ENCODE measurements at places on chromosomes 16 and 17.
A peak's percentile ranks its signal among the peaks of the same experiment; 100 is the strongest.

DNA sequence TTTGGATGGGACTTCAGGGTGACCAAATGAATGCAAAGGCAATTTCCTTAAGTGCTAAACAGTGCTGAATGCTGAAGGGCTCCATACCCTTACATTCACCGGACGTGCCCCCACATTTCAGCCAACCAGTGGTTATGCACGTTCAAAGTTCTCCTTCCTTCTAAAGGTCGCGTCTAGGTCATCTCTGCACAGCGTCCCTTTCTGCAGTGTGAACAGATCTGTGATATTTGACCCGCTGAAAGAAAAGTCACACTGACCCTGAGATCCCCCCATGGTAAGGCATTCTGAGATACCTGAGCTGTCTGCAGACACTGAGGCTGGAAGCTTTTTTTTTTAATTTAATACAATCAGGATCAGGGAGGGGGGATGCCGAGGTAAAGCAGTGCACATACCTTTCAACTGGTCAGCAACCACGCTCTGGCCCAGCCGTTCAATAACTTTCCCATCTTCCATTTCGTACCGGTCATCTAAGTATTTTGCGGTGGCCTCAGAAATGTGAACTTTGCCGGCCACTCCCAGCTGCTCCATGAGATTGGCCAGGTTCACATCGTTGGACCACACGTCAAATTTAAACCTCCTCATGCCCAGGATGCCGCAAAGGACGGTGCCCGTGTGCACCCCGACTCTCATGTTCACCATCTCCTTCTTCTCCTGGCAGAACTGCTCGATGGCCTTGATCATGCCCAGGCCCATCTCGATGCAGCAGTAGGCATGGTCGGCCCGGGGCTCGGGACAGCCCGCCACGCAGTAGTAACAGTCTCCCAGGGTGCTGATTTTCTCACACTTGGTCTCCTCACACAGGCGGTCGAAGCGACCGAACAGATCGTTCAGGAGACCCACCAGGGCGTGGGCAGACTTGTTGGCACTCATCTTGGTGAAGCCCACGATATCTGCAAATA, 2.6 kb downstream of the ADCY9 start:
- no peak for DNase-seq

DNA sequence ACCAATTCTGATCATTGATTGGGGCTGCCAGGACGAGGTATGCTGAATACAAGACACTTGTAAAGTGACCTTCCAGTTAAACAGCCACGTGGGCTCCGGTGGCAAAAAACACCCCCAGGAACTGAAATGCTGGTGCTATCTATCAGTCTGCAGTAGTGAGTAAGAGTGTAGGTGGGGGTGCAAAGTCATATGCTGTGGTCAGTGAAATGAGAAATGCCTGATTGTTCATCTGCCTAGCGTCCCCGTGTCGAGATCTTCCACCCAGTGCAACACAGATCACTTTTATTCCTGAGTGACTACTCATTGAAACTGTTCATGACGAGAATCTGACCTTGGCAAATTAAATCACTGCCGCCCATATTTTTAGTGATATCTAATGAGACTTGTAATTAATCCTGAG, 806.5 kb upstream of the GOT2 start:
- no peak for DNase-seq

DNA sequence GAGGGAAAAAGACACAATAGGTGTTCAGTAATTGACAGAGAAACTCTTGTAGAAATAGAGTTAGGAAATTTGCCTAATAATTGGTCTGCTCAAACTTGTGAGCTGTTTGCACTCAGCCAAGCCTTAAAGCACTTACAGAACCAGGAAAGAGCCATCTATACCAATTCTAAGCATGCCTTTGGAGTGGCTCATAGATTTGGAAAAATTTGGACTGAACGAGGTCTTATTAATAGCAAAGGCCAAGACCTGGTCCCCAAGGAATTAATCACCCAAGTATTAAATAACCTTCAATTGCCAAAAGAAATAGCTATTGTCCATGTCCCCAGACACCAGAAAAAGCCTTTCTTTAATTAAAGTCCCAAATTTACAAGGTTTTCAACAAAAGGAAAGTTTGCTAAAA, 90.3 kb downstream of the EMP2 start:
- DNase-seq, result no peak

DNA sequence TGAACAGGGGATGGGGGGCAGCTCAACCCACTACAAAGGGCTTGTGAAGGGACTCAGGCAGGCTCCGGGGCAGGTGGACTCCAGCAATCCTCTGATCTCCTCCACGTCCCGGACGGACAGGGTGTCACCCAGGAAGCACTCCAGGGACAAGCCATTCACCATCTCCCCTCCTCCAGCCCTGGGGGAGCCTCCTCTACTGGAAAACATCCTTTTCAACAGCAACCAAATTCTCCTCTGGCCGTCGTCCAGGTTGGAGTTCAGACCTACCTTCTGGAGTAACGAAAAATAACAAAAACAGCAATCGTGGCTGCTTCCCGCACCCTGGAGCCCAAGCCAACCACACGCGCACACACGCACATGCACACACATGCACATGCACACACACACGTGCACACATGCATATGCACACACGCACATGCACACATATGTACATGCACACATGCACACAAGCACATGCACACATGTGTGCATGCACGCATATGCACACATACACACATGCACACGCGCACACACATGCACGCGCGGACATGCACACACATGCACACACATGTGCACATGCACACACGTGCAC, 8.9 kb upstream of the RBFOX3 start:
- no peak for DNase-seq

GRCh38 chr16:75566758-75567255, 628 bp downstream of the GABARAPL2 start:
- DNase-seq, result peak; percentile 23

- DNase-seq, result no peak
These were observed 146.4 kb upstream of the CIBAR2 start for GRCh38 chr16:85258629-85259028.

GRCh38 chr16:70604407-70605282, 41.7 kb upstream of the IL34 start:
- no peak for DNase-seq

- no peak for DNase-seq
These were observed 19.8 kb downstream of the PPL start for GRCh38 chr16:4917117-4917516.

DNA sequence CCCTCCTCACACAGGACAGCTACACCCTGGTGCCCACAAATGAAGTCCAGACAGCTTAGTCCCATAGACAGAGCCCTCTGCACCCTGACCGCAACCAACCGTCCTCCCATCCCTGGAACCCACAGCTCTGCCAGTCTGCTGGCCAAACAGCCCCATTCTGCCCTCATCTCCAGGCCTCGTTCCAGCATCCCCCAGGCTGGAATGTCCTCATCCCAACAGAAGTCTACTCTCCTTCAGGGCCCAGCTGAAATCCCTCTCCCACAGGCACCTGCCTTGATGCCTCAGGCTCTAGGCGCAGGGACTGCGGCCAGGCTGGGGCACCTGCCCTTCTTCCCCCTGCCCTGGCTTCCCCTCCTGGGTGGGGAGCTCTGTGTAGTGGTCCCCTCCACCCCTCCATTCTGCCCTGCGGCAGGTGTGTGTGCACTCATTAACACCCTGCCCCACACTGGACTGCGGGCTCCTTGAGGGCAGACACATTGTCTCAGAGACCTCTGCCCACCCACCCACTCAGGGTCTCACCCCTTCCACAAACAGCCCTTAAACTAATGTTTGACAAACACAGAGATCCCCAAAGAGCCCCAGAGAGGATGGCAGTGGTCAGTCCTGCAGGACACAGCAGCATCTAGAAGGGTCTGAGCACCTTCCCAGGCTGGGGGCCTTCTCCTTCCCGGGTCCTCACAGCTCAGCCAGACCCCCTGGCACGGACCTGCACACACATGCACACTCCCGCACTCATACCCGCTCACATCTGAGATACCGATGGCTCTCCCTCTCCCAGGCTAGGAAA, 820 bp downstream of the GRIN2C start:
- no peak for DNase-seq

DNA sequence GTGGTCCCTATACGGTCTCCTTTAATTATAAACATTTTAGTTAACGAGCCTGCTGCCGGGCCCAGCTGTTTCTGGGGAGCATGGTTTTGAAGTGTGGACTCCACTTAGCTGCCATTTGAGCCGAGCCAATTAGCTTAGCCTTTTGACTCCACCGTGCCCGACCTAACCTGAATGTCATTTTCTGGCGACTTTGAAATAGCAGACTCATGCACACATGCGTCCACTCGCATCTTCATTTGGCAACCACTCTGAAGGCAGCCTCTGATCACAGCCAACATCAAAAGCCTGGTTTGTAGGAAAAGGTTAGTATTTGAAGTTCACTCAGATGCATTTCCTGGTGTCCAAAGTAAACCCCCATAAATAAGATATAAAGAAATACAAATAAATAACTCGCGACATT, 16.8 kb downstream of the AXIN2 start:
- DNase-seq, result no peak

- DNase-seq, result peak; percentile 82
These were observed 6.8 kb downstream of the TBKBP1 start for GRCh38 chr17:47700471-47701449.

DNA sequence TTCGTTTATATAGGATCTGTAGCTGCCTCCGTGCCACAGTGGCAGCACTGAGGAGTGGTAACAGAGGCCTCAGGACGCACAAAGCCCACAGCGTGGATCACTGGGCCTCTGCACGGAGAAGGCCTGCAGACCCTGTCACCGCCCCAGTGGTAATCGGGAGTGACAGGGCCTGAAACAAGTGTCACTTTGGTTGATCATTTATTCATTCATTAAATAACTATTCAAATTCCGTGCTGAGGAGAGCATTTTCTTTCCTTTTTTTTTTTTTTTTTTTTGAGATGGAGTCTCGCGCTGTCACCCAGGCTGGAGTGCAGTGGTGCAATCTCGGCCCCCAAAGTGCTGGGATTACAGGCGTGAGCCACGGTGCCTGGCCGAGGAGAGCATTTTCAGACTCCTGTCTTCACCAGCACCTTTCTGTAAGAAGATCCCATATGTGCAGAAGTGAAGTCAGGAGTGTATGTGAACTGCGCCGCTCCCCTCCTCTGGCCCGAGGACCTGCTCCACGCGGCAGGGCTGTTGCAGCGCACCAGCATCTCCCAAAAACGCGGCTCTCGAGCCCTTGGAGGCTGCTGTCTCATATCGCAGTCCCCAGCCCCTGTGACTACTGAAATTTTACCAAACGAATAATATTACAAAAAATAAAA, 44.9 kb upstream of the TRAP1 start:
- no peak for DNase-seq

DNA sequence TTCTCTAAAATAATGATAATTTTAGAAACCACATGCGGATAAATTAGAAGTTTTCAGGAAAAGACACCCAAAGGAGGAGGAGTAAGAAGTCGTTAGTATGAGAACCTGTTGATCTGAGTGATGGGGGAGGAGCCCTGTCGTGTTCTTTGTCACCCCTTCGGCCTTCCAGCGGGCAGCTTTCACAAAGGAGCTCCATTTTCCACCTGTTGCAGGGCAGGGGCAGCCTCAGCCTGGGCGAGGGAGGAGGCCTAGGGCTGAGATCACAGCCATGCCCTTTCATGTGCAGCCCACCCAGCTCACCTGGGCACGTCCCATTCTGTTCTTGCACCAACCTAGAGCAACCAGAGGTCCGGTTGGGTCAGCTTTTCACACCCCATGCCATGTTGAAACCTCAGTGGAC, 5.3 kb downstream of the DUSP14 start:
- no peak for DNase-seq

GRCh38 chr17:81052199-81052997, 17.4 kb downstream of the BAIAP2 start:
- no peak for DNase-seq

DNA sequence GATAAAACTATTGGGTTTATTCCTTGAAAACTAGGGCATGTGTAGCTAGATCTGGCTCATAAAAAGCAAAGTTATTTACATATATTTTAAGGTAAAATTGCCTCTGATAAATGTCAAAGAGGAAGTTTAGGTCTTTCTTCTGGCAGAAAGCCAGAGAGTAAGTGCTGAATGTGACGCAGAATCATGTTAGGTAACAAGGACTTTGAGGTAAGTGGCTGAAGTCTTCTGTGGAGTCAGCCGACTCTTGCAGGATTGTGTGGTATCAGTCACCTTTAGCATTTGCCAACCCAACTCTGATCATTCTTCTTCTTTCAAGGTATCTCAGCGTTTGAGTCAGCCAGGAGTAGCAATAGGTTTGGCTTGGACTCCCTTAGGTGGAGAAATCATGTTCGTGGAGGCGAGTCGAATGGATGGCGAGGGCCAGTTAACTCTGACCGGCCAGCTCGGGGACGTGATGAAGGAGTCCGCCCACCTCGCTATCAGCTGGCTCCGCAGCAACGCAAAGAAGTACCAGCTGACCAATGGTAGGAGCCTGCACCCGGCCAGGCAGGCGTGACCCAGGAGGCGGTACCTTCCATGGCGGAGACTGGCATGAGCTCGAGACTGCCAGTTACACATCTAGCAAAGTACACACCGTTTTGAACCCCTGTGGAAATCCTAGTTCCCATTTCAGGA, 37.9 kb downstream of the SIAH1 start:
- no peak for DNase-seq

DNA sequence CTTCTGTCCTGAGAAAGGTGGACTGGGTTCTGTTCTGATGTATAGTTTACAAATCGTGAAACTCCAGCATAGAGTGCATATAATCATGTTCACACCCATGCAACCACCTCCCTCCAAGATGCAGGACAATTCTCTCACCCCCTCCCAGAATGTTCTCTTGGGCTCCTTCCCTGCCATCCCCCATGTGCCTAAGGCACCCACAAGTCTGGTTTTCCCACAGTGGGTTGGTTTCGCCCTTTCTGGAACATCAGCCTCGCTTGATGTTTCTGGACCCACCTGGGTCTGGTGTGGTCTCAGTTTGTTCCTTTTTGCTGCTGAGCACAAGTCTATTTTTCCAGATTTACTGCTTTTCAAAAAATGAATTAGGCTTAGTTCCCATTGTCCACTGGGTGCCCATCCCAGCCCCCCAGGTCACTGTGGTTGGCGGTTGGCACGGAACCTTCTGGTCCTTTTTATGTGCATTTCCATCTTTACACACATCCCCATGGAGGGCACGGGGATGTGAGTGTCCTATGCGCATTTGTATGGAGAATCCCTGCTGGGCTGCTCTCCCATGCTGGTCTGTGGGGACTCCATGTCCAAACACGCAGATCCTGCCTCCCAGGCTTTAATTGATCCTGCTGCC, 19.0 kb downstream of the MAP2K3 start:
- no peak for DNase-seq

DNA sequence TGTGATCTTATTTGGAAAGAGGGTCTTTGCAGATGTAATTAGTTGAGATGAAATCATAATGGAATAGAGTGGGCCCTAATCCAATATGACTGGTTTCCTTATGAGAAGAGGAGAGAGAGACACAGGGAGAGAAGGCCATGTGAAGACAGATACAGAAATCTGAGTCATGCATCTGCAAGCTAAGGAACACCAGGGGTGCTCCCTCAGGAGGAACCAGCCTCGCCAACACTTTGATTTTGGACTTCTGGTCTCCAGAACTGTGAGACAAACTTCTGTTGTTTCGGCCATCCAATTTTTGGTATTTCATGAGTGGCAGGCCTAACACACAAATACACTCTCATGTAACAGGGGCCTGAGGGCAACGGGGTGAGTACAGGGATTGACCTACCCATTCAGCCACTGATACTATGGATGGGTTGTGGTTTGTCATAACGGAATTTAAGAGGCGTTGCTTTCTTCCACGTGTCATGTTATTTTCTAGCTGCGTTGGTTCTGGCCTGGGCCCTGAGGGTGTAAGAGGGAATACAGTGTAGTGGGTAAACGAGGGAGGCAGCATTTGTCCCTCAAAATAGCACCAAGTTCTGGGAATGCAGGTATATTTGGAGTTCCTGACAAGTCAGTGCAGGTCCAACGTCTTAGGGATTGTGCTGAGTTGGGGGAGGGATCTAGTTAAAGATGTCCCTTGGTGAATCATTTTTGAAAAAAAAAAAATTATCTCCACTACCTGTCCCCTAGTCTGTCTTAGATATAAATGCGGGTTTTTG, 17.7 kb downstream of the PLCG2 start:
- DNase-seq, result no peak

Measured in activated CD4-positive, alpha-beta T cell treated with anti-CD3 and anti-CD28 coated beads, Interleukin-10, Interleukin-2, amounts not matched to agents 100 ng/mL and 50 ng/mL, durations not matched to agents 16 hours and 8 hours (primary cell).